Lower leg skin (tissue), 4 donors: ENCODE measurements at places on chromosomes 3 and 15.

GRCh38 chr3:138473391-138473790 lies 39.0 kb downstream of the ESYT3 start:
- DNase-seq: no peak

DNA sequence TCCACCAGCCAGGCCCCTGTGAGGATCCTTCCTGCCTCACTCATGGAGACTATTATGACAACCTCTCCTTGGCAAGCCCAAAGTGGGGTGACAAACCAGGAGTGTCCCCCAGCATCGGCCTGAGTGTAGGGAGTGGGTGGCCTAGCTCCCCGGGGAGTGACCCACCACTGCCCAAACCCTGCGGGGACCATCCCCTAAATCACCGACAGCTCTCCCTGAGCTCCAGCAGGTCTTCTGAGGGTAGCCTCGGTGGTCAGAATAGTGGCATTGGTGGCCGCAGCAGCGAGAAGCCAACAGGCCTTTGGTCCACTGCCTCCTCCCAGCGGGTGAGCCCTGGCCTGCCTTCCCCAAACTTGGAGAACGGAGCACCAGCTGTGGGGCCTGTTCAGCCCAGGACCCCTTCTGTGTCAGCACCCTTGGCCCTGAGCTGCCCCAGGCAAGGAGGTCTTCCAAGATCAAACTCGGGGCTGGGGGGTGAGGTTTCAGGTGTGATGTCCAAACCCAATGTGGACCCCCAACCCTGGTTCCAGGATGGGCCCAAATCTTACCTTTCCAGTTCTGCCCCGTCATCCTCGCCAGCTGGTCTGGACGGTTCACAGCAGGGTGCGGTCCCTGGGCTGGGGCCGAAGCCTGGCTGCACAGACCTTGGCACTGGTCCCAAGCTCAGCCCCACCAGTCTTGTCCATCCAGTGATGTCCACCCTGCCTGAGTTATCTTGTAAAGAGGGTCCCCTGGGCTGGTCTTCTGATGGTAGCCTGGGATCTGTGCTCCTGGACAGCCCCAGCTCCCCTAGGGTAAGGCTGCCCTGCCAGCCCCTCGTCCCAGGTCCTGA lies 1.0 kb downstream of the LIMD1 start:
- DNase-seq: no peak

- DNase-seq: no peak
Observed at GRCh38 chr3:172040981-172041963, 1.9 kb downstream of the FNDC3B start.

- no peak for DNase-seq
Observed at GRCh38 chr3:56916716-56917360, 115.1 kb upstream of the ARHGEF3 start.

DNA sequence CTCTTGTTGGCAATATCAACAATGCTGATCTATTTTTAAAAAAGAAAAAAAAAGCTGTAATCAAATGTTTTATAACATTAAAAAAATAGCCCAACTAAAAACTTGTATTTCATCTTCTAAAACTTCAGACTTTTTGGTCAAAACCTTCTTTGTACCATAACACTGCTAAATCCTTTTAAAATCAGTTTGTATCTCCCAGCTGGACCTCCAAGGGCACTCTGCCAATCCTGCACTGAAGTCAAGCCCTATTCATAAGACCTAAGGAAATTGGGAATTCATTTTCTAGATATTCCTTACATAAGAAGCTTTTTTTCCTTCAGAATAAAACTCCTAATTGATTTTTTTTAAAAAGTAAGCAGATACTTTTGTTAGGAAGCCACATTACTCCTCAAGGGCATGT lies 38.2 kb upstream of the HCLS1 start:
- no peak for DNase-seq

DNA sequence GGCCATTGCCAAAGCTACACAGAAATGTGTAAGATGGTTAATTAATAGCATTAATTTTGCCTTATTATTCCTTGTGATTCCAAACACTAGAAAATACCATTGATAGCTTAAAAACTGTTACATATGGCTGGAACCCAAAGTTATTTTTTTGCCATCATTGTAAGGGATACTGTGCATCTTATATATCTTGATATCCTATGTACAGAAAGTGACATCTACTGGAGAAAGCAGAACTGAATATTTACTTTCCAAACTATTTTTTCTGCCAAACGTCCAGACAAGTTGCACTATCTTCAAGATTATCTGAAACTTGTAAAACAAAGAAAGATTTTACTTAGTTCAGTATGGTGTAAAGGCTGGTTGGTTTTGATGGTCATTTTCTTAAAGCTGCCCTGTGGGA lies 33.3 kb upstream of the MEIS2 start:
- DNase-seq: no peak

DNA sequence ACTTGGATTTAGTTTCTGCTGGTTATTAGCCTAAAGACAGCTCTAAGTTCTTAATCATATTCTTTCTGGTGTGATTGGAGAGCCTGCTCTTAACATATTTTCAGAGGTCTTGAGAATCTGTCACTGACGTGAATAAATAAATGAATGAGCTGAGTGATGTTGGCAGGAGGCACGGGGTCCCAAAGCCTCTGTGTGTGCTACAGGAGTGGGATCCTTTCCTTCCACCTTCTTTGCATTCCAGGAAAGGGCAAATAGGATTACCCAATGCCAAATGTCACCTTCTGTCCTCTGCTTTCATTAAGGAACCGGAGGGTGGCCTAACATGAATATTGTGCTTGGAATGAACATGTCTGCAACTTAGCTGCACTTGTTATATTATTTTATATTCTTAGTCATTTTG lies 53.1 kb downstream of the CD47 start:
- DNase-seq: no peak

DNA sequence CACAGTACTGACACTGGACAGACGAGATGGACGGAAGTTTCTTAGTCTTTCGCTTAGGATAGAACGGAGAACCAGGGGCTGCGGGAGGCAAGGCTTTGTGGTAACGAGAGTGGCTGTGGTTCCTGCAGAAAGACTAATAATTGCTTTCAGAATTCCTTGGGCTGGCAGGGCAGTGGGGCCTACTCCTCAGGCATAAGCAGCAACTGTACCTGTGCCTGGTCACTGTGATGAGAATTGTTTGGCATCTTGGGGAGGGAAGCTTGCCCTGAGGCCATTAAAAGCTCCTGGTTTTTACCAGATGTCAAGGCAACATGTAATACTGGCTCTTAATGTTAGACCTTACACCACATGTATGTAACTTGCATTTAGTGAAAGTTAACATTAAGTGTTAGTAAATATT lies 7.6 kb downstream of the NIPA2 start:
- no peak for DNase-seq

- no peak for DNase-seq
Observed at GRCh38 chr15:73355612-73356265, 13.0 kb downstream of the HCN4 start.

GRCh38 chr3:16373341-16373946 lies 108.4 kb downstream of the OXNAD1 start:
- no peak for DNase-seq

DNA sequence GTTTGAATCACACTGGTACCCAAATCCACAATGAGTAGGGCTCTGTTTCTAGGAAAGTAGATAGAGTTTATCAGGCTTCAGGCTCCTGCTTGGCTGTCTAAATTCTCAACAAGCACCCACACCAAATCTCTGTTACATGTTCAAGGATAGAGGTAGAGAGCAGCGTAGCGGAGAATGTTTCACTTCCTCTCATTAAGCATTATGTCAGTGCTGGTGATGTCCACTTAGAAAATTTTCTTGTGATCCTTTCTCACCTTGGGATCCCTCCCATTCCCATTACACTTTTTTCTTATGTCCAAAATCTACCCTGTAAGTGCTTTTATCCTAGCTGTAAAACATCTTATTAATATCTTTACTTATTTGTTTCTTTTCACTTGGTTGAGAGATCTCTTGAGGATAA lies 34.7 kb upstream of the GCSAM start:
- DNase-seq: no peak

GRCh38 chr3:19284974-19285373 lies 136.7 kb downstream of the KCNH8 start:
- no peak for DNase-seq

GRCh38 chr3:66115858-66116654 lies 77.3 kb upstream of the MAGI1 start:
- DNase-seq: no peak

- no peak for DNase-seq
Observed at GRCh38 chr3:149599236-149599635, 58.6 kb downstream of the WWTR1 start.

DNA sequence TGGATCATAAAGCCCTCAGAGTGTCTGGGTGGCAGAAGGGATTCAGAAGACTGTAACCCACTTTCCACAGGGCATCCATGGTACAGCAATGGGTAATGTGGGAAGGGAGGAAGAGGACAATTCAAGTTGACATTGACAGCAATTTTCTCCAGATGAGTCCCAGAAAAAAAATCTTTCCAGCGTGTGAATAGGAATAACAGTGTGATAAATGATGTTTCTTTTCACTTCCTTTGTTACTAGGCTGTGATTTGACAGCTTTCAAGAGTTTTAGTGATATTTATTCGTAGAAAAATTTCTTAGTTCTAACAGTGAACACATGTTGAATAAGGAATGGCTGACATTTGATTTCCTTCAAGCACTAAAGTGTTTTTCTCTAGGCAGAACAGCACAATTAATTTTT lies 186.4 kb downstream of the CADPS start:
- DNase-seq: no peak

GRCh38 chr3:174775603-174776002 lies 83.5 kb upstream of the NAALADL2 start:
- DNase-seq: no peak

- DNase-seq: no peak
Observed at GRCh38 chr3:153173758-153174516, 11.9 kb downstream of the RAP2B start.

GRCh38 chr3:13406190-13406589 lies 13.9 kb downstream of the NUP210 start:
- DNase-seq: no peak

DNA sequence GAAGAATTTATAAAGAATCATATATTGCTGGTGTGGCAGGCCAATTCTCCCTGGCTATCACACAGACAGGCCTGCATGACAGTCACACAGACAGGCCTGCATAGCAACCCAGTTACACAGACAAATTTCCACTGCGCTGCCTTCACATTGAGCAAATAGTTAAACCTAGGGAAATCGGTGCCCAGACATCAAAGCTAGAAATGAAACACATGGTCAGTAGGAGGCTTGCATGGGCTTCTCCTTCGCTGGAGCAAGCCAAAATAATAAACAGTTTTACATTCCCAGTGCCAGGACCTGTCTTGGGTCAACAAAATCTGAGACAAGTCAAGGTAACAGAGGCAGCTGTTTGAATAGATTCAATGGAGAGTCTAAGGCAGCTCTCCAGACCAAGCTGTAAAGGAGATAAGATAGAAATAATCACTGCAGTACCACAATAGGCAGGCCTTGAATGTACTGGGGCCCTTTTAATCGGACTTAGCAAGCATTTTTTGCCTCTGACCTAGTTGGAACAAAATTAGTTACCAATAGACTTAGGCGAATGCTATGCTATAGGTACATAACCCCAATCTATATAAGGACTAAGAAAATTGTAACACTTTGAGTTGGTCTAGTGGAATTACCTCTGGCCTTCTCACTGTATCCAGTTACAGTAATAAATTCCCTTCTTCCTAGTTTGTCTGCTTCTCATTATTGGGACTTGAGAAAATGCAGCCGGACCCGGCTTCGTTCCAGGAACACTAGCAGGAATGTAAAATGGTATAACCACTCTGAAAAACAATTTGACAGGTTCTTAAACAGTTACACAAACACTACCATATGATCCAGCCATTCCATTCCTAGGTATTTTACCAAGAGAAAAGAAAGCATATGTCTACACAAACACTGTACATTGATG lies 274.7 kb upstream of the UBE2E2 start:
- no peak for DNase-seq

DNA sequence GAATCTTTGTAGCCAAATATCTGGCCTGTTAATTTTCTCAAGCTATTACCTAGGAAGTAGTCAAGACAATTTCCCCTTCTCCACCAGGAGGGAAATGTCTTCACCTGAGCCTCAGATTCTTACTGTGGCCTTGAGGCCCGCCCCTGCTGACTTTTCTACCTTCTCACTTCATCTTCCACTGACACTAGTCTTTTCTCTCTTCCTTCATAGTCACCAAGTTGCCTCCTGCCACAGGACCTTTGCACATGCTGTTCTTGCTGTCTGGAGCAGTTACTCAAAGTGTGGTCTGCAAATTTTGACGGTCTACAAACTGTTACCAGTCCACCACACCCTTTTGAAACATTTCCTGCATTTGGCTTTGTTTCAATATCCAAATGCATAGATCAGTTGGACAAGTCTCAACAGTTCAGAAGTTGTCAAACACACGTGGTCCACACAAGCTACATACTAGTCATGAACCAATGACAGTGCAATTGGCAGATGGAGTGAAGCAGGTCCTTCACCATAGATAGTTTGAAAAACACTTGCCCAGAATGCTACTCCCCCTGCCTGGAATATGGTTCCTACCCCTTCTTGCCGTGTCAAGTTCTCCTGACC lies 100.5 kb downstream of the OSBPL10 start:
- no peak for DNase-seq

DNA sequence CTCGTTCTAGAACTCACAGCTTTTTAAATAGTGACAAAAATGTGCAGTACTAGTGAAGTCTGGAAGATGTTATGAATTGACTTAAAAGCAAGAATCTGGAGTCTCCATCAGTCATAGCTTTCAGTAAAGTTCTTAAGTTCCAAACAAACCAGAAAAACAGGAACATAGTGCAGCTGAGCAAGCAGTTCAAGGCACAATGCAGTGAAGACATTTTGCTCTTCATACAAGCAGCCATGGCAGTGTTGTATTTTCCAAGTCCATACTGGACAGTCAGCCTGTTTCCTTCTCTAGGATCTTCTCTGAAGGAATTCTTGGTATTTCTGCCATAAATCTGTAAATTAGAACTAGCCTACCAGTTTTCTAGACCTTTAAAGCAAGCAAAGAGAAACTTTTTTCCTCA lies 90.5 kb downstream of the LRRC28 start:
- DNase-seq: no peak

GRCh38 chr15:69852482-69852881 lies 245.2 kb downstream of the TLE3 start:
- DNase-seq: no peak

GRCh38 chr3:22106213-22106896 lies 355.3 kb upstream of the ZNF385D start:
- DNase-seq: no peak

GRCh38 chr3:168870892-168871291 lies 775.2 kb upstream of the GOLIM4 start:
- no peak for DNase-seq

DNA sequence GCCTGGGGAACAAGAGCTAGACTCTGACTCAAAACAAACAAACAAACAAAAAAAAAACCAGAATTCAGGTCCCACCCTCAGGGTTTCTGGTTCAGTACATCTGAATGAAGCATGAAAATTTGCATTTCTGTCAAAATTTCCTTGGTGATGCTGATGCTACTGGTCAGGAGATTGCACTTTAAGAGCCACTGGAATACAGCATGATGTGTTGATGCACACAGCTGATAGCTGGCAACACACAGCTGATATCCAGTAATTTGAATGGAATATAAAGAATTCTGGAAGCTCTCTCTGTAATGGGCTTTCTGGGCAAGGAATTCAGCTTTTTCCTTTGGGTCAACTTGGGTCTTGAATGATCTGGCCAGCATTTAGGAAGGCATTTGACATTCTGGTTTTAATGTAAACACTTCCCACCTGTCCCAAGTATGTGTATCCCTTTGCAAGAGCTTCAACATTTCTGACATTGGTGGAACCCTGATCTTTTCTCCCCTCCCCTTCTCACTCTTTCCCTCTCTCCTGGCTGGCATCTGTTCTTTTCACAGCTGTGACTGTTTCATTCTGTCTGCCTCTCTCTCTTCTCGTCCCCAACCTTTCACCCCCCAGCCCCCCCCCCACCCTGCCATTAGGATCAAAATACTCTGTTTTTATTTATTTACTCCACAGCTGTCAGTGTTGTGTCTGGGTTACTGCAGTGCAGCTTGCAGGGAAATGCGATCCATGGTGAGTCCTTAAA lies 189.5 kb downstream of the TPRG1 start:
- no peak for DNase-seq
